ENCODE measurements at places on chromosomes 3 and 15.

DNA sequence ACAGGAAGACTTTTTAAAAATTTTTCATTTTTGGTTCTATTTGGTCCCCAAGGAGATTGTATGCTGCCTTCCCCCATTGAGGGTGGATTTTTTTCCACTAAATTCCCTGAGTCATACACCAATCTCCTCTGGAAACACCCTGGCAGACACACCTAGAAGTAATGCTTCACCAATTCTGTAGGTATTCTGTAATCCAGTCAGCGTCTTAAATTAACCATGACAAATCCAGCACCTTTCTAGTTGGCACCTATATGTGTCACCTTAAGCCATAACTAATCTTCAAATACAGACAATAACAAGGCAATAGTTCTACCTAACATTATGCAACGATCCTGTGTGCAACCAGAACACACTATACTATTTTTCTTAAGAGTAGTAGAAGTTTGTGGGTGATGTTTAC is 459.1 kb upstream of the NDN start:
- no peak for DNase-seq

DNA sequence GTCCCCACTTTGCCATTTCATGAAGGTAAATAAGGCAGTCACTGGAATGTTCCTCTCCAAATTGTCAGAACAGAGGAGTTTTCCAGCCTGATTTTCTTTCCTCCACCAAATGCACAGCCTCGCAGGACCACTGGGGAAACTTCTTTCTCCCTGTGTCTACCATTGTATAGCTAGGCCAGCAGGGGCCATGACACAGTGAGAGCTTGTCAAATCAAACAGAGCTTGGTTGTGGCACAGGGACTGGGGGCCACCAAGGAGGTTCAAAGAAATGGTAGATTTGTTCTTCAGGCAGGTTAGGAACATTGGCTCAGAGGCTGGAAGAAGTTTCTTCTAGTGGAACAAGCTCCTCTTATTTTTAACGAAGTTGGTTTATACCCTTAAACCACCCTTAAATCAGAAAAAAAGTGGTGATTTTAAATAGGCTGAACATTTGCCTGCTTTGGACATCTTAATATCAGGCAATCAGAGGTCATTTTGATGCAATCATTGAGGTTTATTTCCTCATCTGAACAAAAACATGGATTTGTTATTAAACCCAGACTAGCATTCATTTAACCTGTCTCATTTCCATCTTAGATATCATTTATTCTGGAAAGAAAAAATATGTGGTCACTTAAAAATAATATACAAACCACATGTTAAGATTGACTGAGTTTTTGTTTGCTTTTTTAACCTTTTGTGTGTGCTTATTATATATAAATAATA is 105.6 kb downstream of the GTPBP8 start:
- no peak for DNase-seq

- no peak for DNase-seq
These were observed 14.0 kb upstream of the FSIP1 start for GRCh38 chr15:39796601-39797000.

- DNase-seq: no peak
These were observed 33.7 kb downstream of the CRYGS start for GRCh38 chr3:186510374-186511079.

DNA sequence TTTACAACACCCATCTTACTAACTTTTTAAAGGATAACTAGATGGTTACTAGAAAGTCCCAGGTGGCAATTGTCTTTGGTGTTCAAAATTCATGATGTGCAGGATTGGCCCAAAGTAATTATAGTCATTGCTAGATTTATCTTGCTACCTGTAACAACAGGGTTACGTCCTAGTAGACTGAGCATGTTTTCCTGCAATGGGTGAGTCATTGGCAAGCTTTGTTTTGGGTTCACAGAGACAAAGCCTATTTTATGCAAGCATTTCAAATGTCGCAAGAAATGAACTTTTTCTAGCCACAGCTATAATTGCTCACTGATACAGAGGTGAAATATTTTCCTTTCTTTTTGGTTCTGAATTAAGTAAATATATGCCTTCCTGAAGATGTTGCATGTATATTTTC is 267.6 kb downstream of the AGBL1 start:
- no peak for DNase-seq

DNA sequence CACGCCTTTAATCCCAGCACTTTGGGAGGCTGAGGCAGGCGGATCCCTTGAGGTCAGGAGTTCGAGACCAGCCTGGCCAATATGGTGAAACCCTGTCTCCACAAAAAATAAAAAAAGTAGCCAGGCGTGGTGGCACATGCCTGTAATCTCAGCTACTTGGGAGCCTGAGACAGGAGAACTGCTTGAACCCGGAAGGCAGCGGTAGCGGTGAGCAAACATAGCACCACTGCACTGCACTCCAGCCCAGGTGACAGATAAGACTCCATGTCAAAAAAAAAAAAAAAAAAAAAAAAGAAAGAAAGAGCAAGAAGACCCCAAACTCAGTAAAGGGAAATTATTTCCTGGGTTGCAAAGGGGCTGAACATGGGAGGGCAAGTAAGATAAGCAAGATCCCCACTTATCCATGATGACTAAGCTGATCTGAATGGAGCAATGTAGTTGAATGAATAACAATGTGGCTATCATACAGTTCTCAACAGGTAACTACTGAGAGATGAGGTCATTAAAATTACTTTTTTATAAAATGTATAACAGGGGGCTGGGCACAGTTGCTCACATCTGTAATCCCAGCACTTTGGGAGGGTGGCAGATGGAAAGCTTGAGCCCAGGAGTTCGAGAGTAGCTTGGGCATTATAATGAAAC is 46.0 kb downstream of the RBM15B start:
- no peak for DNase-seq

GRCh38 chr3:190101320-190102011 is 19.2 kb downstream of the P3H2 start:
- DNase-seq: no peak

Data from hematopoietic multipotent progenitor cell treated with erythropoietin and hydrocortisone succinate and interleukin-3 and kit ligand, for 8 days (in vitro differentiated cells).